ENCODE measurements at places on chromosomes 5 and 9. TPM values are rescaled to one million over a fixed set of nuclear protein-coding genes. Genes with fewer than 3 reads are reported as not detected.

GRCh38 chr9:76336027-76336426 lies 58.2 kb downstream of the RFK start:
- peak; percentile 10 for DNase-seq

- DNase-seq = peak; percentile 37
Observed at GRCh38 chr9:136808075-136808805, 492 bp downstream of the RABL6 start.

The ARL14EPL gene
- total RNA-seq = 0.66 TPM

The ADAMTS12 gene
- 17.5 TPM for total RNA-seq

DNA sequence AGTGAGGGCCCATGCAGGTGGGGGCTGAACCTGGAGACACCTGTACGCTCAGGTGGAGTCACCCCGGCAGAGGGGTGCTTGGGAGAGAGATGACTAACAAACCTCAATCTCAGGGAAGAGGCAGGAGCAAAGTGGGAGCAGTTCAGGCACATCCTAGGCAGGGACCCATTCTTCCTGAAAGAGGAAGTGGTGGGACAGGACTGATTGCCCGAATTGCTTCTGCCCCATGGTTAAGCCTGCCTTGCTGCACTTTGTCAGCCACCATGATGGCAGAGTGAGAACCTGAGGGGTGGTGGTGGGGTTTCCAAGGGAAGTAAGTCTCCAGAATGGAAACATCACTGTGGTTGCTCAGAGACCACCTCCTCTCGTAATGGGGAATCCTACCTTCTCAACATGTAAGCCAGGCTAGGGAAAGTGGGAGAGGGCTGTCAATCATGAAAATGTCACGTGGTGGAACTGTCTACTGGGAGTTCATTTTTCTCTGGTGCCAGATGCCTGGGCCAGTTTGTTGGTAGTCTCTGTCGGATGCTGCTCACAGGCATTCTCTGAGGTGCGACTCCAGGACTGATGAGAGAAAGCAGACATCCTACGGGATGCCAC lies 150.4 kb downstream of the HSPA4 start:
- DNase-seq = no peak
